ENCODE measurements at places on chromosomes 7 and 10. TPM values are rescaled to one million over a fixed set of nuclear protein-coding genes. Genes with fewer than 3 reads are reported as not detected.

DNA sequence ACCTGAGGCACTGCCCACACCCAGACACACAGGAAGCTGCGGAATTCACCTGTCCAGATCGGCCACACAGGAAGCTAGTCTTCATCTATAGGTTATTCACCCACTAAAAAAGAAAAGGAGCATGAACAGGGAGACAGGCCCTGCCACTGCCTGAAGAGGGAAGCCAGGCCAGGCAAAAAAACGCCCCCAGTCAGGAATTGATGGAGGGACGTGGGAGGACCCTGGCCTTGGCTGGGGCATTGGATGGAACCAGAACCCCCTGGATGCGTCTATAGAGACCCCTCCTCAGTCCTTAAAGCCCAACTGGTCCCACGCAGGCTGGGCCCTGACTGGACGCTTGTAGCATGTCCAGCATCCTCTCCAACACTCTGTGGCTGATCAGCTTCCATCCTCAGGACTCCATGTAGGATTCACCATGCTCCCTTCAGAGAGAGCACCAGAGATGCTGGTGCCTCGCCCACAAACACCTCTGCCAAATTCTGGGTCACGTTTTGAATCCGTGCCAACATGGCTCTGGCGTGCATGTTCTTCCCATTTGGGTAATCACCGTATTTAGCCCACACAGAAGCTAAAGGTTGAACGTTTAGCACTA, 259.3 kb upstream of the TCERG1L start:
- no peak for DNase-seq

- no peak for DNase-seq
Measured at GRCh38 chr7:21912931-21913780, 32.5 kb downstream of the CDCA7L start.

- no peak for DNase-seq
Measured at GRCh38 chr7:17009007-17009719, 127.4 kb upstream of the AGR3 start.

- DNase-seq: no peak
Measured at GRCh38 chr10:83995738-83996331, 143.5 kb upstream of the GHITM start.

DNA sequence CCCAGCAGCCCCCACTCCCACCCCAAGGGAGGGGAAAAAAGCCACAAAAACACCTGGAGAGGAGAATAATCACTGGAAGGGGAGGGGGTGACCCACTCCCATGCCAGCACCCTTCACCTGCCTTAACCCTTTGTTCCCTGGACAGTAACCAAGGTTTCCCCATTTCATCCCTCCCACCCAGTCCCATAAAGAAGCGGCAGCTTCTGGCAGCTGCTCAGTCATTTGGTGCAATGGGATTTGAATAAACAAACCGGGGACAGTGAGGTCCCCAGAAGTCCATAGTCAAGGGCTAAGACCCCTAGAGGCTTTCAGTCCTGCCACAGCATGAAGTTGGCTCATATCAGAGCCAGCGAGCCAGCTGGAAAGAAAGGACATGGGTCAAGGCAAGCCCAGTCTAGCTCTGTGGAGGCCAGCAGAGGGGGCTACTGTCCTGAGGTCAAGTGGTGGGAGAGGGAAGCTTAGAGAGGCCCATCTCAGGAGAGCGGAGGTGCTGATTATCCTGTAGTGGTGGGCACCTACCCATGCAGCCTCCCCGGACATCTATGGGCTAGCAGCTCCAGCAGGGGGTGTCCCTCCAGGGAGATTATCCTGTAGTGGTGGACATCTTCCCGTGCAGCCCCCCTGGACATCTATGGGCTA, 58.9 kb upstream of the LBX1 start:
- DNase-seq: peak; percentile 37

GRCh38 chr10:102837230-102837721, at the start of gene CYP17A1:
Gene CYP17A1 (minus strand): TSS chr10:102837413. CDS start chr10:102837361, 52 bp downstream.
- DNase-seq: peak; percentile 57

DNA sequence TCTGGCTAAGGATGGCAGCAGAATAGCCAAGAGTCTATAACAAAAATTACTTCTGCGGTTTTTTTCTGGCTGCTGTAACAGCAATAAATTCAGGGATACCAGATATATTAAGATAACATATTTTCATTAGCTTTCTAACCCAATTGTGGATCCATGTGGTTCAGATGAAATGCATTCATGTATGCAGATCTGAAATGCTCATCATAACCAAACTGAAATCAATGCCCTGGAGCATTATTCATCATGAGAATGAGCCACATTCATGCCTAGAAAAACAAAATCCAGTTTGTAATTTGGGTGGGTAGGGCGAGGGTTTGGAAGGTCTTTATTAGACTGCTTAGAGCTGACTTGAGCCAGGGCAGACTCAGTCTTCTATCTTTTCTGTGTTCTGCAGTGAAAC, 69.8 kb upstream of the SEMA3A start:
- no peak for DNase-seq

DNA sequence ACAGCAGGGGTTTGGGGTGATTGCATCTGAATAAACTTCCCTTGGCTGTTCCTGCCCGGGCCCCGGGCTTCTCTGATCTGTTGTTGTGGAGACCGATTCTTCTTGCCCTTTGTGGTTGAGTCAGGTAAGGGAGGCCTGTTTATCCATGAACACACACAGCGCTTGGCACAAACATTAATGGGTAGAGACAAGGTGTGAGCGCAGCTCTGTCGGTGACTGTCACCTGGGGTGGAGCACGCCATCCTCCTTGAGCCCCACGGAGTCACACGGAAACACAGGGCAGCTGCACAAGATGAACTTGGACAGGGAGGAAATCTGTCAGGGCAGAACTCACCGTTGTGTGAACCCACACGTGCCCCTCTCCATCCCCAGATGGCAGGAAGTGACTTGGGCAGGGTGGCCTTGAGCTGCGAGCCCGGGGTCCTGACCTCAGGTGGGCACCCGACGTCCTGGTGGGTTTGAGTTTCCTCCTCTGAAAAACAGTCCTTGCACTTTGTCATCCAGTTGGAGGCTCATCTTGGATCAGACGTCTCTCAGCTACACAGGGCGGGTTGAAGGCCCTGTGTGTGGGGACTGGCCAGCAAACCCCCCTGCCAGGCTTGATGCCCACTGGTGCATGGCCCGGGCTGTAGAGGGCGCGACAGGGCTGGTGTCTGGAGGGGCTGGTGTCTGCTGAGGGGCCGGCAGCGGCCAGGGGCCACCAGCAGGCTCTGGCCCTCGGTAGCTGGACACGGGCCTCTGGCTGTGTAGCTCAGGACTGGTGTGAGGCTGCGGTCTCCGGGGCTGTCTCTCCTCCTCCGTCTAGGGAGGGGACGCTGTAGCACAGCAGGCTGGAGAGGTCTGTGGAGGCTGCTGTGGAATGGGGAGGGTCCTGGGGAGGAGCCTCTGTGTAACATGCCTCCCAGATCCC, 24.2 kb upstream of the SHH start:
- DNase-seq: no peak

DNA sequence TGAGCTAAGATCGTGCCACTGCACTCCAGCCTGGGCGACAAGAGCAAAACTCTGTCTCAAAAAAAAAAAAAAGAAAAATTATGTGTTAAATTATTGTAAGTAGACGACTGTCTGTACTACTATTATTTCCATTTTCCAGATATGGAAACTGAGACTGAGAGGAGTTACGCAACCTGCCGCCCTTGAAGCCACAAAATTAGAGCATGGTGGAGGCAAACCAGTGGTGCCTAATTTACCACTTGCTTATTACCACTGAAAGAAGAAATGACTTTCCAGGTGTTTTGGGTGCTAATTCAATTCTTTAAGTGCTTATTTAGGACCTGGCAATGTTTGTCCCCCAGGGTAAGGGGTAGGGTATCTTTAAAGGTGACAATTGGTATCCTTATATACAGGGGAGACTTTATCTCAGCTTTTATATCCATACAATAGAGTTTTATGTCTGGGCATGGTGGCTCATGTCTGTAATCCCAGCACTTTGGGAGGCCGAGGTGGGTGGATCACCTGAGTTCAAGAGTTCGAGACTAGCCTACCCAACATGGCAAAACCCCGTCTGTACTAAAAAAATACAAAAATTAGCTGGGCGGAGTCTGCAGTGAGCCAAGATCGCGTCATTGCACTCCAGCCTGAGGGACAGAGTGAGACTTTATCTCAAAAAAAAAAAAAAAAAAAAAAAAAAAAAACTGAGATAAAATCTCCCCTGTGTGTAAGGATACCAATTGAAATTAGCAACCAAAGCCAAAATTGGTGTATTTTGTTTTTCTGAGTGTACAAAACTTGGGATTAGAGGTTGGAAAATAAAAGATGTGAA, 16.6 kb upstream of the CAMK1D start:
- no peak for DNase-seq

The HMX2 gene
- total RNA-seq: not detected

The ACSL5 gene
- total RNA-seq: 7.3 TPM

The GARIN1A gene
- total RNA-seq: 0.33 TPM

The SPDYE5 gene
- not detected for total RNA-seq

The STK17A gene
- total RNA-seq: 8.6 TPM

The GPR26 gene
- total RNA-seq: not detected

All from body of pancreas (tissue), 4 donors.